ENCODE measurements at places on chromosomes 2 and 18.

DNA sequence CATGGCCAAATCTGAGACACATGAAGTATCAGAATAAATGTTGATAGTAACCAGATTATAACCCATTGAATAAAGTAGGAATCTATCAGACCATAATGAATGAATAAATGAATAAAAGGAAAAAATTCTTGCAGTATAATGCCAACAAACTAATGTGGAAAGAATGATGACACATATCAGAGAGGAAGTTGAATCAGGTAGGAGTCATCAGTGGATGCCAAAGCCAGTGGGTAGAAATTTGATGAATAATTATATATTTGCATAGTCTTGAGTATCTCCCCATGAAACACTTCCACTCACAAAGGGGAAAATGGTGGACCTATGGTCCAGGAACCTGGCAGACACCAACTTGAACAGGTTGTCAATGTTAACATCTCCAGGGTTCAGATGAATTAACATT is 68.6 kb downstream of the GALNT3 start:
- DNase-seq: no peak

- DNase-seq: no peak
Measured at GRCh38 chr2:237726401-237726830, 72.2 kb upstream of the RBM44 start.

GRCh38 chr2:136135921-136136906 is 18.3 kb upstream of the CXCR4 start:
- DNase-seq: peak; percentile 56

- no peak for DNase-seq
Measured at GRCh38 chr2:215831296-215831913, 181.9 kb downstream of the MREG start.

GRCh38 chr2:180699657-180700361 is 280.6 kb upstream of the UBE2E3 start:
- no peak for DNase-seq

- DNase-seq: no peak
Measured at GRCh38 chr2:179049203-179049545, 763 bp downstream of the CCDC141 start.

DNA sequence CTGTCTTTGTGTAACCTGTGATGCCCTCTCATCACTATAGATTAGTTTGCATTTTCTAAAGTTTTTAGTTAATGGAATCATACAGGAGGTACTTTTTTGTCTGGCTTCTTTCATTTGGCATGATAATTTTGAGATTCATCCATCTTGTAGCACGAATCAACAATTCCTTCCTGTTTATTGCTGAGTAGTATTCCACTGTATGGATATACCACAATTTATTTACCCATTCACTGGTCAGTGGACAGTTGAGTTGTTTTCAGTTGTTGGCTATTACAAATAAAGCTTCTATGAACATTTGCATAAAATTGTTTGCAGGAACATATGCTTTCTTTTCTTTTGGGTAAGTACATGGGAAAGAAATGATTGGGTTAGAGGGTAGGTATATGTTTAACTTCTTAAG is 40.1 kb upstream of the ZNF396 start:
- no peak for DNase-seq

GRCh38 chr2:11077411-11077810 is 77.9 kb upstream of the SLC66A3 start:
- DNase-seq: no peak

DNA sequence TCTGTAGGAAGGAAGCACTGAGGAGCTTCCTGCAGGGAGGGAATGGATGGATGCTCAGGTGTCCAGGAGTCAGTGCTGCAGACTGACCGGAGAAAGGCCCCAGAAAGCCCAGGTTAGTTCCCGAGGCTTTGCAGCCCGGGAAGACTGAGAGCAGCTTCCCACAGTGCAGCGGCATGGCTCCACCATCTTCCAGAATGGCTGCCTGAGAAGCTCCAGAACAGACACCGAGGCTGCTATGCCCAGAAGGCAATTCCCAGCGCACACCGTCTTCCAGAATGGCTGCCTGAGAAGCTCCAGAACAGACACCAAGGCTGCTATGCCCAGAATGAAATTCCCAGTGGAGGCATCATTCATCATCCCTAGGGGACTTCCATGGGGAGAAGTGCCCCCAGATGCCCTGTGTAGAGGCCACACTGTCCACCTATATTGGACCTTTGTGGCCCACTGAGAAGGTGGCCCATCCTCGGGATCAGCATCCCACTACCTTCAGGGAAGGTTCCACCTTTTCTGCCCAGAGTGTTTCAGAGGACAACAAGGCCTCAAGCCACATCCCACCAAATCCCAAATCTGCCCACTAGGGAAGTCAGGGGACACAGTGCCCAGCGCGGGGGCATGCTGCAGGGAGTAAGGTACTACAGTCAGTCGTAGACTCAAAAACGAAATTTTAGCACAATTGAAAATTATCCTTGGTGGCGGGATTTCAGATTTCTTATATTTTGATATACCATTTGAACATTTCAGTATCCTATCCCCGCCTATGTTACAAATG is 80.5 kb downstream of the KCNF1 start:
- DNase-seq: no peak

DNA sequence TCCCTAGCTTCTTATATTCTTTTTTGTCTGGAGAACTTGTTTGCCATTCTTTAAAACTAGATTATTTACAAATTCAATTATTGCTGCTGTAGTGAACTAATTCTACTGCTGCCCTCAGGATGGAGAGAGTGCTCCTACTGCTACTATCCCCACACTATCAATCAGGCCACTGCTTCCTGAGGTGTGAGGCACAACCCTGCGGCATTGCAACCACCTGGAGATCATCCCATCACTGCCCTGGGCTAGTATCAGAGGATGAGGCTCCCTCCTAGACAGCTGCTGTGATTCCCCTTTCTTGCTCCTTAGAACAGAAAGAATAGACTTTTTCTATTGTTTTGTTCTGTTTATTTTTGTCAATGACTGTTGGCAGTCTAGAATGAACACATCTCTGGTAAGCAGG is 146.6 kb downstream of the CDH19 start:
- DNase-seq: no peak

DNA sequence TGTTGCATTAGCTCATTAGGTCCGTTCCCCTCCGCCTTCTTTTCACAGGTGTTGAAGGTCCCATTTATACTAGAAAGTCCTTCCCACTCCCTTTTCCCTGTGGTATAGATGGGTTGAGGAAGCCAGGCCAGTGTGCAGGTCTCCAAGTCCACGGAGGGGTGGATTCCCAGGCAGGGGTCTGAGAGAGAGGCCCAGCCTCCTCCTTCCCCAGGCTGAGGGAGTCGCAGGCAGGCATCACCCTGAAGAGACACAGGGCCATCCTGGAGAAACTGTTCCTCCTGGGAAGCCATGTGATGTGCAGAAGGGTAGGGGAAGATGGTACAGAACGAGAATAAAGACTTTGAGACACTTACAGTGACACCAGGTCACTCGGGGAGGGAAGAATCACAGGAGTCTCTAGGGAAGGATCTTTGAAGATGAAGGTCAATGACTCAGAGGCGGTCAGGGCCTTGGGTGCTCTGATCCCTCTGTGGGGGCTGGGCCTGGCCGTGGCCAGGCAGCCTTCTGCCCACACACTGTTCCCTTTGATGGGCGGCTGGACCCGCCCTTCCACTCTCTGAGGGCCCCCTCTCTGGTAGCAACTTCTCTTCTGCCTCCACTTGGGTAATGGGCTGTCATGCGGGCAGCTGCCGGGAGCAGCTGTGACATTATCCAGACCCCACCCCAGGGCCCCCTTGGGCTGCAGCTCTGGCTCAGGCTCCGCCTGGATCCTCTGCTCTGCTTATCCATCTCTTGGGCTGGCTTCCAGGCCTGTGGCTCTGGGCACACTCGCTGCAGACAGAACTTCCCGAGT is 45.1 kb downstream of the RHOB start:
- no peak for DNase-seq

DNA sequence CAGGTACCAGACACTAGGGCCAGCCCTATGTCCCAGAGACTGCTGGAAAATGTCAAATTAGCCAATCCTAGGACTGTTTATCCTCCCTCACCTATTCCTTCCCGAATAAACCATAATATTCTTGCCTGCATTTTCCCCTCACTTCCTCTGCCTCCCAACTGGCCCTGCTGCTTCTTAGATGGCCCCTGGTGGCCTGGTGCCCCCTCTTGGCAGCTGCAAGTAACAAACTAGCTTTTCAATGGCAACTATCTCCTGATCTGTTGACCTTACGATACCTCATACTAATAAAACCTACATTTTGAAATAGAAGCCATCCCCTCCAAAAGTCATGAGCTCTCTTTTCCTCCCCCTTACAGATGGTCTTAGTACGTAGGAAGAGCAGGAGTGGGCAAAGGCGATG is 132.0 kb downstream of the ALPK2 start:
- DNase-seq: no peak

DNA sequence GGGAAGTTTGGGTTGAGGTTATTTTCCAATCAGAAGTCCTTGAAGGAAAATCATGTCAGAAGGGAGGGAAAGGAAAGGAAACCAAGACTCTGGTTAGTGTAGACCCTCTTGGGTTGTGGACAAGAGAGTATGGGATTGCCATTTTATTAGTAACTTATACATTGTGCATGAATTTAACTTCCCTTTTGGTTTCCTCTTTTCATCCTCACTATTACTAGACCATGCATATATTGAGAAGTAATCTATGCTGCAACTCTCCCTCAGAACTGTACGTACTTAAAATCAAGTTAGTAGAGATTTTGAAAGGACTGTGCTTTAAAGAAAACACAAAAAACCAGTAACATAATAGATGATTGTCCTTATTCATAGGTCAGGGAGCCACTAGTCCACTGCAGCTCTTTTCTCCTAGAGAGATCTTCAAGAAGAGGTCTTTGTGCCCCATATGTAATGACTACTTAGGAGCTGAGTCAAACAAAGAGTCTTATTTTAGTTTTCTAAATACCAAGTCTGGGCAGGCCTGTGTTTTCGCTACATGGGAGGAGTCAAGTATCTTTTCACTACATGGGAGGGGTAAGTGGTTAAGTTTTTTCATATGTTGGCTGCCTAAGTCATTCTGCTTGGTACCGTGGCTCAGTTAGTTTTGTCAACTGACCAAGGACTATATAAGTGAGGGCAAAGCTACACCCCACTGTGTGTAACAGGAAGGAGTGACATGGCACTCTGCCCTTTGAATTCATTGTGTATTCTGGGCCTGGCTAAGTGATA is 25.2 kb upstream of the FAM117B start:
- DNase-seq: no peak

GRCh38 chr2:200258881-200259576 is 47.5 kb upstream of the SPATS2L start:
- no peak for DNase-seq

DNA sequence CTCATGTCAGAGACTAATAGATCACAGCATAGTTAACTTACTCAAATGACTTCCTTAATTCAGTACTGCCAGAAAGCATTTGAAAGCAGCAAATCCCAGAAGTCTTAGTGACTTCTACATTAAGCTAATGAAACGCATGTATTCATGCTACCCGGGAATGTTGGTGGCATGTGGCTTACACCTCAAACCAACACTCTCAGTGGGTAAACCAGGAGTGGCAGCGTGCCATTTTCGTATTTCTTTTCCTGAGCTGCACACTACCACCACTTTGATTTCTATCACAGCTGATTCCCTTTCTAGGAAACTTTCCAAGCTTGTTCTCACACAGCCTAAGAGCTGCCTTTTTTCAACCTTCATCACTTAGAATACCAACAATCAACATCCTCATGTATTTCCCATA is 646.6 kb downstream of the NRXN1 start:
- no peak for DNase-seq

DNA sequence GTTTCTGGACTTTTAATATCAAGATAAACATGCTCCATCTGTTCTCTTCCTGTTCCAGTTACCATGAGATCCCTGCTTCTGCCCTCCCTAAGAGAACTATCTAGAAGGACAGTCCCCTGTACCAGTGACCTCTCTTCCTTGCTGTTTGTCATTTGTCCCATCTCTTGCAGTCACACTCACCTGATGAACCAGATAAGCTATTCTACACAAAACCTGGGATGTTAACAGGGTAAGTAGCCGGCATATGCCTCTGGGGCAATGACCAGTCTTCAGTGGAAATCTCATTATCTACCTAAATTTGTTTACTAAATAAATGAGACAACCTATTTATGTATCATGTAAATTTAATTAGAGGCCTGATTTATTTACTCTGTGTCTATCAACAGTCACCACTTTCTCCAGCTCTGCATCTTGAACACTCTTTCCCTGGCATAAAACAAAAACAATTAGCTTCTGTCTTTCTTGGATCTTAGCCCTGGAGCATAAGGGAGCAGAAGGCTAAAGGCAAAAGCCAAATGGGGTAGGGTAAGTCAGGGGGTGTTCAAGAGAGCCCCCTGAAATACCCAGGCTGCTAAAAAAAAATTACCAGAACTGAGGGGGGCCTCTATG is 337.7 kb downstream of the ALK start:
- DNase-seq: no peak

DNA sequence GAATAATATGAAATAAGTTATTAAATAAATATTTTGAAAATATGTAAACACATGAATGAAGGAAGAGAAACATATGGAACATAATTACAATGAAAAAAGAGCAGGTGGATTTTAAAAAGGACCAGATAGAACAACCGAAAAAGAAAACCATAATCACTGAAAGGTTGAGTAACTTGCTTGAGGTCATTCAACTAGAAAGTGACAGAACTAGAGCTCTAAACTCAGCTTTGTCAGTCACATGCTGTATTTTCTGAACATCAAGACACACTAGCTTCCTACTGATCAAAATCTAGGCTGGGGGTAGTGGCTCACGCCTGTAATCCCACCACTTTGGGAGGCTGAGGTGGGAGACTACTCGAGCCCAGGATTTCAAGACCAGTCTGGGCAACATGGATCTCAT is 30.0 kb upstream of the ITGAV start:
- no peak for DNase-seq

DNA sequence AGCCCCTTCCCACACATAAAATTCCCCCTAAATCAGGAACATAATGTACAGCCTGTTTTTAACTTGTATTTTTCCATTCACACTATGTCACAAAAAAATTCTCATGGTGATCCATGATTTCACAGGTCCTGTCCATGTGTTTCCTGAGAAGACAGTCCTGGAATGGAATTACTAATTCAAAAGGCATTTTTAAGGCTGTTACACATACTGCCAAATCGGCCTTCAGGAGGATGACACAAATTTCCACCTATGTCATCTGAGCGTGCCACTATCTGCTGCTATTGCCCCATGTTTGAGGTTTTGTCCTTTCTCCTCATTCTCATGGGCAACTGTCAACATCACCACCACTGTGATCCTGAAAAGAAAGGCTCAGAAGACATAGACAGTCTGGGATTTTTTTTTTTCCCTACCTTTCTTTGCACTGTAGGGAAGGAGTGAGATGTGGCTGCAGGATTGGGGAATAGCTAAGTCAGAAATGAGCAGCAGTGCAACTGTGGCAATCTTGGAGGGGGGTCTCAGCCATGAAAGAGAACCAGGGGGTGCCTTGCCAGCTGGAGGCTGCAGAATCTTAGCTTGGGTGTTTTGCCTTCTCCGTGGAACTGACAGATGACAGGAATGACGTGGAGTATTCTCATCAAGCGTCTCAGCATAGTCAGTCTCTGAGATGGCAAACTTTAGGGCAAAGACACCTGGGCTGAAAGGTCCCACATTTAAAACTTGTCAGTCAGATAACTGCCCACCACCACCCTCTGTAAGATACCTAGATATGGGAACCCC is 73.4 kb downstream of the MARCHF4 start:
- no peak for DNase-seq
